ENCODE measurements at places on chromosomes 7 and 10.

- DNase-seq: no peak
These were observed 117.8 kb downstream of the GRK5 start for GRCh38 chr10:119325131-119325530.

- no peak for DNase-seq
These were observed at the start of gene SLC26A4 for GRCh38 chr7:107660381-107661080. SLC26A4 (plus strand) TSS chr7:107660828; CDS start chr7:107661642, 814 bp downstream.

GRCh38 chr7:142792593-142792992 is 21.8 kb downstream of the PRSS2 start:
- no peak for DNase-seq

- no peak for DNase-seq
These were observed 6.0 kb downstream of the CYREN start for GRCh38 chr7:135164357-135165061.

GRCh38 chr10:132690401-132690800 is 95.5 kb downstream of the NKX6-2 start:
- no peak for DNase-seq

DNA sequence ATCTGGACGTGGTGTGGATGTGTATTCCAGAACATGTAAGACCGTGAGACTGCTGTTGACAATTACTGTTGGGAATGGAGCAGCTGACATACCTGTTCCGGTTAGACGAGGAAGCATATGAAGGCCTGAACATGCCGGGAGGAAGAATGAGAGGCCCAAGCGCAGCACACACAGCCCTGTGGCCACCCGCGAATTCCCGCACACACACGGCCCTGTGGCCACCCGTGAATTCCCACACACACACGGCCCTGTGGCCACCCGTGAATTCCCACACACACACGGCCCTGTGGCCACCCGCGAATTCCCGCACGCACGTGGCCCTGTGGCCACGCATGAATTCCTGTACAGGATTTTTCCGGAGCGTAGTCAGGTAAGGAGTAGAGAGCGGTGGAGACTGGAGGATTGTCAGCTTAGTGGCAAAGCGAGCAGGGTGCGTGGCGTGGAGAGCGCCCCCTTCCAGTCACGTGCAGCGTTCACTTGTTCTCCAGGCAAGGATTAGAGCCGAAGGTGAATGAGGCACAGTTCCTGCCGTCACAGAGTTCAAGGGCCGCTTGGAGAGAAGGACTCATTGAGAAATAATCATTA is 9.5 kb upstream of the SUN1 start:
- no peak for DNase-seq

DNA sequence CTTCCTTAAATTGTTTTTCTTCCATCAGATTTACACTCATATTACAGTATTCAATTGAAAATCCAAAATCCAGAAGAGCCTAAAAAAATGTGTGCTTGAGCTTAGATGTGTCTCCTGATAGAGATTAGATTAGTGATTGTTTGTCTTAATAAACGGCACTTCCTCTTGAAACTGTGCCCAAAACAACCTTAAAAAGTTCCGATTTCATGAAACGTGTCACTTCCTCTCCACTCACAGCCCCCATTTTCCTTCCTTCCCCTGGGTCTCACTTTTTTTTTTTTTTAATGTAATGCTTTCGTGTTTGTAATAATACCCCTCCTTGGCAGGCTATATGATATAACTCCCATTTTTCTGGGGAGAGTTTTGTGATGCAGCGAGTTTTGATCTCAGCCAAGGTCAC is 114.8 kb upstream of the ADO start:
- no peak for DNase-seq

Data from skeletal muscle cell (primary cell).